ENCODE measurements at places on chromosomes 13 and 19.

DNA sequence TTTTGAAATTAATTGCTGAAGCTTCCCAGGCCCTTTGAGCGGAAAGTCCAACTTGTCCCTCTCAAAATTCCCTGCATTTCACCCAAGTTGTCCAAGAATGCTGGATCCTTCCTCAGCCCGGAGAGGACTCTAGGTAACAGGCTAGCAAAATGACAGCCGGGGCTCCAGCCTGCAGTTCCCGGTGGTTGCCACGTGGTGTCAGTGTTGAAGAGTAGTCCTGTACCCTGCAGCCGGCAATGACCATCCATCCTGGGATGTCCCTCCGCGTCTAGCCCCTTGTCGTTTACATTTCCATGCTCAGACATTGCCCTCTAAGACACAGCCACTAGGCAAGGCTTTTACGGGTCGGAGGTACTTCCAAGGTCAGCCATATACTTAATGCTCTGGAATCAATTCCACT, 31.4 kb upstream of the MTIF3 start:
- no peaks in the 10 kb centered on the region for H3K36me3 ChIP-seq
- H3K4me1 ChIP-seq = peaks cover 16% of the 10 kb centered on the region
- no peak overlapping the region for H3K27ac ChIP-seq
- H3K4me3 ChIP-seq = no peak overlapping the region

GRCh38 chr13:111945086-111945485, 121.9 kb upstream of the SOX1 start:
- no peak overlapping the region for H3K4me3 ChIP-seq
- no peaks in the 10 kb centered on the region for H3K36me3 ChIP-seq
- H3K4me1 ChIP-seq = no peaks in the 10 kb centered on the region

DNA sequence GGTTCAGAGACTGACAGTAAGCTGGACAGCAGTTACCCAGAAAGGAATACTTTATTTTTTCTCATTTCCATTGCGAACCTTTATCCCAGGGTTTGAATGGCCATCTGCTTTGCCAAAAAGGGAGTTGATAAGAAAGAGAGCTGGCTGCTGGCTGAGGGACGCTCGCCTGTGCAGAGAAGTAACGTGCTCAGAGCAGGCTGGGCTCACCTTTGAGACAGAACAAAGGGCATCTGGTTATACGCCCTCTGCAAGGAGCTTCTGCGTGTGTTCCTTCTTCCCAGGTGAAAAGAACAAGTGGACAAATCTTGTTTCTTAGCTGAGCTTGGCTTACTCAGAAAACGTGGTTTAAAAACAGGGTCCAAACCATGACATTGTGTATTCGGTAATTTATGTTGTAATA, 47.4 kb downstream of the EFNB2 start:
- DNase-seq = no peak
- peaks cover 6% of the 10 kb centered on the region for H3K4me1 ChIP-seq
- no peaks in the 10 kb centered on the region for H3K36me3 ChIP-seq
- H3K27ac ChIP-seq = no peak overlapping the region
- H3K4me3 ChIP-seq = no peak overlapping the region

- H3K27me3 ChIP-seq = peaks cover 20% of the 10 kb centered on the region
- no peaks in the 10 kb centered on the region for H3K36me3 ChIP-seq
- no peak overlapping the region for H3K27ac ChIP-seq
- no peaks in the 10 kb centered on the region for H3K4me1 ChIP-seq
Observed at GRCh38 chr19:1522061-1522460, 1.8 kb upstream of the PLK5 start.

GRCh38 chr19:37583340-37583739, 11.3 kb downstream of the ZNF571 start:
- no peak overlapping the region for H3K27ac ChIP-seq
- H3K4me1 ChIP-seq = no peaks in the 10 kb centered on the region
- H3K36me3 ChIP-seq = peaks cover 14% of the 10 kb centered on the region
- no peak overlapping the region for H3K4me3 ChIP-seq
- H3K27me3 ChIP-seq = no peaks in the 10 kb centered on the region

DNA sequence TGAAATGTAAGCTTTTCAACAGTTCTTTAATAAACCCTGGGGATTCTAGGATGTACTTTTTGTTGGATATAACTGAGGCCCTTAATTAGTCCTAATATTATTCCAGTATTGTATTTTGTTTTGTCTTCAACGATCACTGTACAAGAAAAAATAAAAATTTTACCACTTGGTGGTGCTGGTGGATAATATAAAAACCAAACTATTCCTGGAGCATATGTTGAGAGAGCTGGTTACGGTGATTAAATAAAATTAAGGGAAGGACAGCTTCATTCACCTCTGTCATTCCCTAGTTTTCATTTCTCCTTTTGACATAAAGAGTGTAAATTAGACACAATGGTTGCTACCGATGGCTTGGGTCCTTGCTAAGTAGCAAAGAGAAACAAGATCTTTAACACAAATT, 598.6 kb upstream of the PCDH20 start:
- H3K36me3 ChIP-seq = no peaks in the 10 kb centered on the region
- no peak overlapping the region for H3K4me3 ChIP-seq
- DNase-seq = no peak
- no peak overlapping the region for H3K27ac ChIP-seq
- H3K4me1 ChIP-seq = no peaks in the 10 kb centered on the region
- no peaks in the 10 kb centered on the region for H3K27me3 ChIP-seq

DNA sequence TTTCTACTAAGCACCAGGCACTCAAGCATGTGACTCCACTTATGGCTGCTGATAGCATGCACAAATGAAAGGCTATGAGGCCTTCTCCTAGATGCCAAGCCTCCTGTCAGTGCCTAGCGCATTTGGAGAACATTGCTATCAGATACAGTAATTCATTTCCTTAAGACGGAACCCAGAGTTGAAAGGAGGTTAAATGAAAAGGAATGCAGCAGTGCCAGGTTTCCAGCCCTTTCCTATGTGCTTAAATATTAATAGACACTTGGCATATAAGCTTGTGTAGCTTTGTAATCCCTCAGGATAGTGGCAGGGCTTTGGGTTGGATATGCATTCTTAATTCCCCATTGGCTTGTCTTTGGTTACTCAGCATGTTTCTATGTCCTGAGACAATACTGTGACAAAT, 140.1 kb upstream of the FRY start:
- H3K27ac ChIP-seq = no peak overlapping the region
- H3K4me1 ChIP-seq = peaks cover under 1% of the 10 kb centered on the region
- no peak overlapping the region for H3K4me3 ChIP-seq
- H3K36me3 ChIP-seq = no peaks in the 10 kb centered on the region
- H3K27me3 ChIP-seq = peaks cover 37% of the 10 kb centered on the region

- peaks cover 5% of the 10 kb centered on the region for H3K4me1 ChIP-seq
- no peak overlapping the region for H3K27ac ChIP-seq
- H3K27me3 ChIP-seq = no peaks in the 10 kb centered on the region
- no peak overlapping the region for H3K4me3 ChIP-seq
- no peak for DNase-seq
Observed at GRCh38 chr13:73832128-73832588, 302.0 kb downstream of the KLF12 start.

DNA sequence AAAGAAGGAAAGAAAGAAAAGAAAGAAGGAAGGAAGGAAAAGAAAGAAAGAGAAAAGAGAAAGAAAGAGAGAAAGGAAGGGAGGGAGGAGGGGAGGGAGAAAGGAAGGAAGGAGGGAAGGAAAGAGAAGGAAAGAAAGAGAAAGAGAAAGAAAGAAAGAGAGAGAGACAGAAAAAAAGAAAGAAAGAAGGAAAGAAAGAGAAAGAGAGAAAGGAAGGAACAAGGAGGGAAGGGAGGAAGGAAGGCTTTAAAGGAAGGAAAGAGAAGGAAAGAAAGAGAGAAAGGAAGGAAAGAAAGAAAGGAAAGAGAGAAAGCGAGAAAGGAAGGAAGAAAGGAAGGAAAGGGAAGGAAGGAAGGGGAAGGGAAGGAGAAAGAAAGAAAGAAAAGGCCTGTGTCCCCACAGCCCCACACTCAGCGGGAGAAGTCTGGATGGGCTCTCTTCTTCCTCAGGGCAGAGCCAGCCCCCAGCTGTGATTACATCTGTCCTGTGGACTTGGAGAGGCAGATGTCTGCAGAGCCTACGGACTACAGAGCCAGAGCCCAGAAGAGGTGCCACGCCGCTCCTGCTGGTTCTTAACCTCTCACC, 9.6 kb downstream of the PTPRH start:
- H3K36me3 ChIP-seq = no peaks in the 10 kb centered on the region
- DNase-seq = no peak
- H3K27me3 ChIP-seq = peaks cover 6% of the 10 kb centered on the region
- no peak overlapping the region for H3K4me3 ChIP-seq

DNA sequence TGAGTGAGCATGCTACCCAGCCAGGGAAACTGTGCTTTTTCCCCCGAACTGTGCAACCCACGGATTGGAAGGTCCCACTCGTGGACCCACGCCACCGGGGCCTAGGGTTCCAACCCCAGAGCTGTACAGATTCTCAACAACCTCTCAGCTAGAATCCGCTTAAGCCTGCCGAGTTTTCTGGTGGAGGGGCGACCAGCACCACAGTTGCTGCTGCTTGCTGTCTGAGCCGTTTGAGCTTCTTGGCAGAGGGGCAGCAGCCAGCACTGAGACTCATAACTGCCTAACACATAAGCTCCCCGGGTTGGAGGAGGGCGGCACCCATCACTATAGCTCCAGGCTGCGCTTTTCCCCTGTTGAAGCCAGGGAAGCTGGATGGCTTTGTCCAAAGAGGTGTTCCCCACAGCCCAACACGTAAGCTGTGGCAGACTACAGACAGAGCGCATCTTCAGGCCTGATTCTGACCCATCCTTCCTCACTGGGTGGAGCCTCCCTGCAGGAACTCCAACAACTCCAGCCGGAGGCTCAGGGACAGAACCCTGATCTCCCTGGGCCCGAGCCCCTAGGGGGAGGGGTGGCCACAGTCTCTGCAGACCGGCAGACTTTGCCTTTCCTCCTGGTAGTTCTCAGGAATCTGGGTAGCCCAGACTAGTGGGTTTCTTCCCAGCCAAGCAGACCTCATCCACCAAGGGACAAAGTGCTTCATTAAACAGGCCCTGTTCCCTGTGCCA, 871.6 kb downstream of the SLITRK6 start:
- DNase-seq = no peak
- H3K27ac ChIP-seq = no peak overlapping the region
- H3K36me3 ChIP-seq = no peaks in the 10 kb centered on the region
- no peak overlapping the region for H3K4me3 ChIP-seq
- no peaks in the 10 kb centered on the region for H3K27me3 ChIP-seq

DNA sequence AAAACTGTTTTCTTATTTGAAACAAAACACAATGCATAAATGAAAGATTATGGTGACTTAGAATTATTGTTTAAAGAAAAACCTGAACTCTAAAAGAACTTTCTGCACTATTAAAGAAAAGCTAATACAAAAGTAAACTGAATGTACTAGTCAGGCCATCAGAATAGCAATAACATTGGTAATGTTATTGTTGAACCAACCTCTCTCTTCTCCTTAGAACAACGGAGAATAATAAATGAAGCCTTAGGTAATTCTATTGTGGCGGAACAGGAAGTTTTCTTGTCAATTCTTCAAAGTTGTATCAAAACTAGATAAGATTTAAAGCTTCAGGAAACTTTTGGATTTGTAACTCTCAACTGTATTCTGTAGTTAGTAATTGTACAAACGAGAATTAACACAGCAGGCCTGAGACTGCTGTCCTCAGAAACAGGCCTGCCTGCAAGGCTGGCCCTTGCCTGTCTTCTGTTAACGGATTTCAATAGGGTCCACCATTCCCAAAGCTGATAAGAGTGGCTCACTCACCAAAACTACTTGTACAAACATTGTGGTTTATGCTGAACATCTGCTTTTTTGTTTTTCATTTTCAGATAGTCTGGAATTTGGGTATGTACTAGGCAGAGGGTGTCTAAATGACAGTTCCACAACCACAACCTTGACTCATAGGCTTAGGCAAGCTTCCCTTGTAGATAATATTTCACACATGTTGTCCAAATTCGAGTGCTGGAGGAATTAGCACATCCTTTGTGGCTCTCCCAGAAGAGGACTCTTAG, 825.8 kb downstream of the GPC5 start:
- H3K27ac ChIP-seq = no peak overlapping the region
- no peaks in the 10 kb centered on the region for H3K4me1 ChIP-seq
- H3K4me3 ChIP-seq = no peak overlapping the region
- DNase-seq = no peak

DNA sequence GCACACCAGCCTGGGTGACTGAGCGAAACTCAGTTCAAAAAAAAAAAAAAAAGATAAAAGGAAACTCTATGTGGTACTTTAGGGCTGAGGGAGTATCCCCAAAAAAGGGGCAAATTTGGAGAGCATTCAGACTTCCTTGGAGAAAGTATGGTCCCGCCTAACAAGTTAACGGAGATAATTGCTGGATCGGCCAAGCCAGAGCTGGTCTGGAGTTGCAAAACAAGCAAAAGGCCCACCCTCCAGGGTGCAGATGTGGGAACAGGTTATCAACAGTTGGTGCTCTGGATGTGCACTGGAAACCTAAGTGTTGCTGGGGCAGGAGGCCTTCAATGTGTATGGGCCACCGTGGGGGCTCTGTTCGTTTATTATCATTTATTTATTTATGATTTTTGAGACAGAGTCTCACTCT, 2.8 kb downstream of the IQCN start:
- peaks cover 14% of the 10 kb centered on the region for H3K4me1 ChIP-seq
- no peaks in the 10 kb centered on the region for H3K27me3 ChIP-seq
- no peak for DNase-seq
- peaks cover 28% of the 10 kb centered on the region for H3K36me3 ChIP-seq
- no peak overlapping the region for H3K27ac ChIP-seq

GRCh38 chr19:30371161-30371836, 885 bp upstream of the ZNF536 start:
- H3K4me1 ChIP-seq = no peaks in the 10 kb centered on the region
- peaks cover 28% of the 10 kb centered on the region for H3K27me3 ChIP-seq
- H3K36me3 ChIP-seq = no peaks in the 10 kb centered on the region
- no peak overlapping the region for H3K4me3 ChIP-seq
- no peak overlapping the region for H3K27ac ChIP-seq
- DNase-seq = no peak

- no peaks in the 10 kb centered on the region for H3K27me3 ChIP-seq
- no peak for DNase-seq
- H3K4me3 ChIP-seq = no peak overlapping the region
- H3K36me3 ChIP-seq = no peaks in the 10 kb centered on the region
- peaks cover 11% of the 10 kb centered on the region for H3K4me1 ChIP-seq
Observed at GRCh38 chr19:41174297-41174928, 18.6 kb upstream of the CYP2S1 start.

DNA sequence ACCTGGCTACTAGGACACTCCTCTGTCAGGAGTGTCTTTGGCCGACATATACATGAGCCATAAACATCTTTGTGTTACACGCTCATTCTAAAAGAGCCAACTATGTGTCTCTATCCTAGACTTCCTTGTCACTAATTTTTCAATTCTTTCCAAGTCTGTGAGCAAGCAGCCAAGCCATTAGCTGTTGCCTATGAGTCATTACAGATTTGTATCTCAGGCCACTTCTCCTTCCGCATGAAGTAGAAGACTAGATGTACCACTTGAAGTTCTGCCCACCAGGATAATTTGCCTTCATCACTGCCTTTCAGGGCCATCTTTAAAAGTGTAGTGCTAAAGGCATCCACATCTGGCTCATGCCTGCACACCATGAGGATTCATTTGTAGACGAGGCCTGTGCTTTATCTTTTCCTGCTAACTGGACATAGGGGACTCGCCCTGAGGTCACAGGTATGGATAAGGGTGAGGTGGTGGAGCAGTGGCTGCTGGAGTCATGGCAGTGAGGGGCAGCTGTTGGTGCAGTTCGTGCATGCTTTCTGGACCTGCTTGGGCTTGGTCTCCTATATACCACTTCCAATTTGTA, 126.1 kb upstream of the KL start:
- H3K27me3 ChIP-seq = no peaks in the 10 kb centered on the region
- DNase-seq = peak; percentile 32
- H3K36me3 ChIP-seq = no peaks in the 10 kb centered on the region
- H3K4me1 ChIP-seq = no peaks in the 10 kb centered on the region
- no peak overlapping the region for H3K4me3 ChIP-seq

- peaks cover 2% of the 10 kb centered on the region for H3K4me1 ChIP-seq
- H3K4me3 ChIP-seq = no peak overlapping the region
- H3K27me3 ChIP-seq = peaks cover 31% of the 10 kb centered on the region
- no peaks in the 10 kb centered on the region for H3K36me3 ChIP-seq
- H3K27ac ChIP-seq = no peak overlapping the region
Observed at GRCh38 chr13:76971215-76971614, 20.7 kb upstream of the CLN5 start.
